Thoracic aorta endothelial cell (primary cell): ENCODE measurements at places on chromosomes 4 and X. TPM values are rescaled to one million over a fixed set of nuclear protein-coding genes. Genes with fewer than 3 reads are reported as not detected.

The PAGE4 gene
- total RNA-seq, result not detected in 2 replicates

The HTRA3 gene
- 1.9 and 3.9 TPM in 2 replicates for total RNA-seq

The DGKQ gene
- total RNA-seq, result 12.6 and 14.8 TPM in 2 replicates

The TMPRSS11F gene
- not detected in 2 replicates for total RNA-seq

The NUP62CL gene
- total RNA-seq, result 0.40 and 1.1 TPM in 2 replicates

The CDKL2 gene
- total RNA-seq, result 0.65 and 0.80 TPM in 2 replicates

The GIMD1 gene
- total RNA-seq, result not detected in 2 replicates

The NUP54 gene
- total RNA-seq, result 65.3 and 84.1 TPM in 2 replicates

The REELD1 gene
- total RNA-seq, result 0.07 TPM in 1 of 2 replicates, not detected in the other

The FGFR3 gene
- 0.29 and 0.53 TPM in 2 replicates for total RNA-seq

The FSTL5 gene
- 0.07 TPM in 1 of 2 replicates, not detected in the other for total RNA-seq

The PRR32 gene
- not detected in 2 replicates for total RNA-seq

The CFI gene
- 12.4 and 39.3 TPM in 2 replicates for total RNA-seq

The UNC5C gene
- total RNA-seq, result under 0.01 and 0.13 TPM in 2 replicates

The CENPVL2 gene
- not detected in 2 replicates for total RNA-seq
